Stimulated activated CD4-positive, alpha-beta T cell treated with anti-CD3 and anti-CD28 coated beads, Interleukin-15, amount 100 ng/mL, for 24 hours (primary cell): ENCODE measurements at places on chromosomes 11 and 22.
A peak's percentile ranks its signal among the peaks of the same experiment; 100 is the strongest.

- DNase-seq: no peak
Measured at GRCh38 chr11:24622262-24622661, 125.4 kb downstream of the LUZP2 start.

DNA sequence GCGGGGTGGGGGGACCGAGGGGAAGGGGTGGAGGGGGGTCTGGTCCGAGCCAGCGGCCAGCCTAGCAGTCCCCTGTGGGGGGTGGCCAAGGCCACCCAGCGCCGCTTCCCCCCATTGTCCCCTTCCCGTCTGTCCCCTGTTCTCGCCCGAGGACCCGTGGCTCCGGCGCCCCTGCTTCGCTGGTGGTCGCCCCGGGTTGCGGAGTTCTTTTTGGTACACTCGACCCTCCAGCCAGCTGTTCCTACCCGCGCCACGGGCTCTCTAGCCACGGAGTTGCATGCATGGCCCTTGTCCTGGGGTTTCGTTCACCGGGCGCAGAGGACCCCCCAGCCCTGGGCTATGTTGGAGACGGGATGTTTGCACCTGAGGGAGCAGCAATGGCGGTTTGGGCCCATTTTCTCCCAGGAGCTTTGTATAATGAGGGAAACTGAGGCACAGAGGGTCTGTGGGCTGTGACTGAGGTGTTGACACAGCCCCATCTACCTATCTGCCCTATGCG is 489 bp downstream of the RNF214 start:
- no peak for DNase-seq

- no peak for DNase-seq
Measured at GRCh38 chr11:76835928-76836612, 24.6 kb upstream of the ACER3 start.

DNA sequence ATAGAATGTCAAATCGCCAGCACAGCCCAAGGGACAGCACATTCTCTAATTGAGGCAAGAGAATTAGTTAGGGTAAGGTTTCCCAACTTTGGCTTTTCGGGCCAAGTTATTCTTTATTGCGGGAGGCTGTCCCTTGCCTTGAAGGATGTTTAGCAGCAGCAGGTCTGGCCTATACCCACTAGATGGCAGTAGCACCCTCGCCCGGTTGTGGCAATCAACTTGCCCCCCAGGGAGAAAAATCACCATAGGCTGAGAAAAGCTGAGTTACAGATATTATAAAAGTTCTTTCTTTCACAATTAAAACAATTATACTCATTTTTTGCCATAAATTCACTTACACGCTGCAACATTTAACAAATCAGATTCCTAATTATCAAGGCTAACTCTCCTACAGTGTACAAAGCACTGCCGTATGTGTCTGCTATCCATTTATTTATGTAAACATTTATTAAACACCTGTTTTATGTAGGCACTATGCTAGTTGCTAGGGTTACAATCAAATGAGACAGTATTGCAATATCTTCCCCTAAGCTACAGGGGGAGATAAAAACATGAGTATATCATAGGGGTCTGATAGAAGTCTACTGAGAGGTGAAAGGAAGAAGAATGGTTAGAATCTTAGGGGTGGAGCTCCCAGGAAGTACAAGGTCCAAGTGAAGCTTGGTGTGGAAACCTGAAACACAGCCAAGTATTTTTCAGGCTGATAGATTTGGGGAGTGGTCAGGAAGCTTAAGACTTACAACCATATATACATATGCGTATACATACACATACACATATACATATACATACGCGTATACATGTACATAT is 452.3 kb downstream of the RAB38 start:
- DNase-seq: peak; percentile 8

- DNase-seq: no peak
Measured at GRCh38 chr11:69539416-69540117, 58.1 kb downstream of the LINC01488 start.

GRCh38 chr11:26696330-26696729 is 25.5 kb downstream of the SLC5A12 start:
- DNase-seq: no peak

DNA sequence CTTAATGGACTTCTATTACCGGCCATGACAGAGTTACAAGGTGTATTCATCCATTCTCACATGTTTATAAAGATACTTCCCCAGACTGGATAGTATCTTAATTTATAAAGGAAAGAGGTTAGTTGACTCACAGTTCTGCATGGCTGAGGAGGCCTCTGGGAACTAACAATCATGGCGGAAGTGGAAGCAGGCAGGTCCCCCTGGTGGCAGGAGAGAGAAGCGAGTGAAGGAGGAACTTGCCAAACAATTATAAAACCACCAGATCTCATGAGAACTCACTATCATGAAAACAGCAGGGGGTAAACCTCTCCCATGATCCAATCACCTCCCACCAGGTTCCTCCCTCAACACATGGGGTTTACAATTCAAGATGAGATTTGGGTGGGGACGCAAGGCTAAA is 170.0 kb upstream of the PDGFD start:
- peak; percentile 14 for DNase-seq

- no peak for DNase-seq
Measured at GRCh38 chr11:130403271-130403804, 25.1 kb downstream of the ADAMTS8 start.

DNA sequence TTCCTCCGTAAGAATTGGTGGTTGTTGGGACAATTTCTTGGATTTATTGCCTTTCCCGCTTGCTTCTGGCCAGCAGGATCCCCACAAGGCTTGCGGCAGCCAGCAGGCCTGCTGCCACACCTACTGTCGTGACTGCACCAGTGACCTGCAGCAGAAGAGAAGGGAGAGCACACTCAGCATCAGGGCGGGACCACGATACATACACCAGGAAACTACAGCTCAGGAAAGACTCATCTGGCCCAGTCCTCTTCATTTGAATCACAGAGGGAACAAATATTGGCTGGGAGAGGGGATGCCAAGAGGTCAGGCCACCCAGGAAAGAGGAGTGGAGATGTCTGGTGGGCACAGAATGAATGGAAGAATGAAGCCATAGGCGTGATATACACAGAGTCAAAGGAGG is 10.3 kb downstream of the PLAAT2 start:
- no peak for DNase-seq

DNA sequence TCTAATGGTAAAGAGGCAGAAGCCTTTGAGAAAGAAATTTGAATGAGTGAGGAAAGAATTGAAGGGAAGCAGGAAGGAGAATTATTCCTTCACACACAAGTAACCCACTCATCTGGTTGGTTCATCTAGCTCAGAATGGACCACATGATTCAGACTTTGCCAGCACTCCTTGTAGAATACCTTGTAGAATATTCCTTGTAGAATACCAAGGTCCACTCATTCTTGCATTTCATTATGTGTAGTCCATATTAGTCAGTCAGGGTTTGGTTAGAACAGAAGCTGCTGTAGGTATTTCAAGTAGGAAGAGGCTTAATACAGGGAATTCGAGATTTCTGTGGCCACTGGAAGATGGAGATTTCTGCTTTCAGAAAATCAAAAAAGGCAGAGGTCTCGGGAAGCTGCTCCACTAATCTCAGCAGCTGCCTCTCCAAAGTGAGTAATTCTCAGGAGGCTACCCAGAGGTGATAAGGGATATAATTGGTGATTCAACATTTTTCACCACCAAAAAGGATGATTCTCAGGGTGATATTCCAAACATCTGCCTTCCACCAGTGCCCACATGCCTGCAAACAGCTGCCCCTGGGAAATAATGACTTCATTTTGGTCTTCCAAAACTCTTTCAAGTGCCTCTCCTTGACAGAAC is 329.1 kb downstream of the TMEM135 start:
- no peak for DNase-seq

- no peak for DNase-seq
Measured at GRCh38 chr11:120027546-120028180, 110.2 kb downstream of the TRIM29 start.

DNA sequence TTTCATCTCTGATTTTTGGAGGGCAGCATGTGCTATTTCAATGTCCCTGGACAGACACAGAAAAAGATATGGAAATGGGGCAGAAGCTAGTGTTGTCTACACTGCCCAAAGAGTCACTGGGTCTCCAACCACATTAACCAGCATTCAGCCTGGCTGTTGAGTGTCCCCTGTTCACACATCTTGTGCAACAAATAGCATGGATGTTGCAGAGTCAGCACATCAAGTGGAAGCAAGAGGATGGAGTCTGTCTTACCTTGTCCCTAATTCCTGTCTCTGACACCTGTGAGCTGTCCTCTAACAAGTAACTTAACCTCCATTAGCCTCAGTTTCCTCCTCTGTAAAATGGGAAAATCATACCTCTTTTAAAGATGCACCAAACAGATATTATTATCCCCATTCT is 60.2 kb downstream of the RCN1 start:
- no peak for DNase-seq

DNA sequence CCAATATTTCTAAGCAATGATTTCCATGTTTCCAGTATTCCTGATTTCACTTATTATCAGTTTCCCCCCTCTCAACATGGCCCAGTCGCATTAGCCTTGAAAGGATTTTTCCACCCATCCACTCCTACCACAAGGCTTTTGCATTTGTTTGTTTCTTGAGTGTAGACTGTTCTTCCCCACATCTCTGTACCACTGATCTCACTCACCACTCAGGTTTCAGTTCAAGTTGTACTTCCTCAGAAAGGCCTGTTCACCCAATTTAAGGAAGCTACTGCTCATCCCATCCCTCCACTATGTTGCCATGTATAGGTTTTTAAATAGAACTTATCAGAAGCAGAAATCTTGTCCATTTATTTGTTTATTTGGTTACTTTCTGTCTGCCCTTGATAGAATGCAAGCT is 472.3 kb downstream of the FAM181B start:
- DNase-seq: no peak

DNA sequence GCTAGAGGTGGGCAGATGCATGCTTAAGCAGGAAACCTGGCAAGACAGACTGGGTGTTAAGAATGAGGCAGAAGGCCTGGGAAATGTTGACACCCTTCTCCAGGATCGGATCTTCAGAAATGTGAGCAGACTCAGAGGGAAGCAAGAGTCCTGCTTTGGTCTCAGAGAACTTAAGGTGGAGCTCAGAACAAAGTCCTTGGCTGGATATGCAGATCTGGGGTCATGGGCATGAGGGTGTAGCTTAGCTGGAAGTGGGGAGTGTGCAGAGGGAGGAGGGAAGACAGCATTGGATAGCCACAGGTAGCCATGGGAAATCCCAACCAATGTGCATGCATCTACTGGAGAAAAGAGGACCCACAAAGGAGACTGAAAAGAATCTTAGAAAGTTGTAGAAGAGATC is 58.6 kb upstream of the CDON start:
- no peak for DNase-seq

- DNase-seq: no peak
Measured at GRCh38 chr11:44493383-44493782, 72.1 kb upstream of the CD82 start.

GRCh38 chr22:39383841-39384625 is 15.5 kb upstream of the TAB1 start:
- no peak for DNase-seq

DNA sequence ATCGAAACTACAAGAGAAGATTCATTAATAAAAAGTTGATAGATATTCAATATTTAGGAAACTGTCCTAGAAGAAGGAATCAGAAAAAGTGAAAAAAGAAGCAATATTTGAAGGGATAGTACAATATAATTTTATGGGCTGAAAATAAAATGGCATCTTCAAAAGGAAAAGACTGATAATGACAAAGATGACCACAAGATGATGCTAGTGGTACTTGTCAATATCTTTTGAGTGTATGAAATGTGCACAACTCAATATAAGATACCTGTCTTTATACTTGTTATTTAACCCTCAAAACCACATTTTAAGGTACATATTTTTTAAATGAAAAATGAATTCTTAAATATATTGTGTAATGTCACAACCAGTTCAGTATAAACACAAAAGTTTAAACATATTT is 1059.6 kb upstream of the RAG2 start:
- no peak for DNase-seq

DNA sequence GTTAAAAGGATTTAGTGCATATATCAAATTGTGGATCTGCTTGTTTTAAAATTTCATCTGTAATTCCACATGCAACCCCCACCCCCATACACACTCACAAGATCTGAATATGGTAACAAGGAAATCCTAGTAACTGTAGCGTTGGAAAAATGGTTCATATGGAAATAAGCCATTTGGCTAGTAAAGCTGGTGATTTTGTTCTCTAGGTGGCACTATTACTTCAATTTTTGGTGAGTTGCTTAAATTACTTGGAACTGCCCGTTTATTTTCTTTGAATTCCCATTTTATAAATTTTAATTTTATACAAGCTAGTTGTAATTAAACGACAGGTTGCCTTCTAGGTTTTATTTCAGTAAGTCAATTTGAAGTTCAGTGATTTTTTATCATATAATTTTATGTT is 5.3 kb downstream of the BDNF start:
- no peak for DNase-seq

GRCh38 chr11:65489035-65489705 is 9.7 kb upstream of the MALAT1 start:
- no peak for DNase-seq
